ENCODE measurements at places on chromosomes 1 and 21.

DNA sequence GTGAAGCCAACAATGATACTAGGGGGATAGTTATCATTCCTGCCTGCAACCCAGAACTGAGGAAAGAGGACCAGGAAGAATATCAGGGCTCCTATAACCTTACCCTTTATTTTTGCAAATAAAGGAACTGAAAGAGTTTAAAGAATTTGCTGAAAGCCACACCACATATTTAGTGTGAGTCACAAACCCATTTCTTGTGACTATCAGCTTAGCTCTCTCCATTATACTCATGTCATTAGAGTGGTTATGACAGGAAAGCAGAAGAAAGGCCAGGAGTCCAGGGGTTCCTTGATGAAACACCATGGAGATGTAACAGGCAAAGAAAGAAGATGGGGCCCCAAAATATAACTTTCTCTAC, 141.1 kb upstream of the SAMSN1 start:
- no peak for DNase-seq

DNA sequence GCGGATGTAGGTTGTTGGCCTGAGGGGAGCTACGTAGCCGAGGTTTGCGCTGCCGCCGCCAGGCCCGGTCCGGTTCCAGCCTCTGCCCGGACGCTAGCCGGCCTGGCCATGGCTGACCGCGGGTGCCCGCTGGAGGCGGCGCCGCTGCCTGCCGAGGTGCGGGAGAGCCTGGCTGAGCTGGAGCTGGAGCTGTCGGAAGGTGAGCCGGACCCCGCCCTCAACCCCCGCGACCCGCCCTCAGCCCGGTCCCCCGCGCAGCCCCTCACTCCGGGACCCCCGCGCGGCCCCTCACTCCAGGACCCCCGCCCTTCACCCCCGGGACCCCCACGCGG, 299 bp downstream of the DIP2A start:
- DNase-seq = no peak

GRCh38 chr21:14265023-14265422, 49.1 kb downstream of the RBM11 start:
- no peak for DNase-seq

DNA sequence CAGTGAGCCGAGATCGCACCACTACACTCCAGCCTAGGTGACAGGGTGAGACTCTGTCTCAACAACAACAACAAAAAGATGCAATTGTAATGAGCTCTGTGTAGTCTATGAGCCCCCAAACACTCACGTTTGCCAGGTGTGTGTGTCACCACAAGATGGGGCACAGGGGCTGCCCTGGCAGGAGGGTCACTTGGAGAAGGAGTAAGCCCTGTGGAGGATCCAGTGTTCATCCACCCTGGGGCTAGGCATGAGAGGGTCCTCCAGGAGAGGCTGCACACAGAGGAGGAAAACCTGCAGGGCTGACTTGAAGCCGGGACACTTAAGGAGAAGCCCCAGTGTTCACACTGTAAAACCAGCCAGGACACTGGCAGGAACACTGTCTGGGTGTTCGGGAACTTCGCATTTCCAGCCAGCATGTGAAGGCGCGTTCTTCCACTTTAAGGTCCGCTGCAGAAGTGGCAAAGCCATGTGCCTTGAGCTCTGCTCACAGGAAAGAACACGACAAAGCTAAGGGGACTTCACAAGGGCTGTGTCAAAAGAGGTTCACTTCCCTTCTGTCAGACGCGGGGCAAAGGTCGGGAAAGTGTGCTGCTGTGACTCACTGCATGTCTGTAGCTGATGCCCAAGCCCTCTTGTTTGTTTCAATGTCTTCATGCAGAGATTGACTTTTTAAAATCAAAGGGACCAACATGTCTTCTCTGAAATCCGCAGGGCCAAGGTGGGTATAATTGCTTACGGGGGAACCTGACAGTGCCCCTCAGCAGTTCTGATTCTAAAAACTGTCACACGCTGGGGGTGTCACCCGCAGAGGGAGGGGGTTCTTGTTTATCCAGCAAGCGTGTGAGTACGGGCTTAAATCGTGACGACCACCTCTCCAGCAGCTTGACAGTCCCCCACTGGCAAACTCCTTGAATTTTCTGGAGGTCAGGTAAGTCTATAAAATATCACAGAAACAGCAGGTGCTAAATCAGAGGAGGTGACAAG, 102.8 kb downstream of the RIPK4 start:
- no peak for DNase-seq

- no peak for DNase-seq
Observed at GRCh38 chr1:158101927-158102326, 78.8 kb upstream of the CD1D start.

DNA sequence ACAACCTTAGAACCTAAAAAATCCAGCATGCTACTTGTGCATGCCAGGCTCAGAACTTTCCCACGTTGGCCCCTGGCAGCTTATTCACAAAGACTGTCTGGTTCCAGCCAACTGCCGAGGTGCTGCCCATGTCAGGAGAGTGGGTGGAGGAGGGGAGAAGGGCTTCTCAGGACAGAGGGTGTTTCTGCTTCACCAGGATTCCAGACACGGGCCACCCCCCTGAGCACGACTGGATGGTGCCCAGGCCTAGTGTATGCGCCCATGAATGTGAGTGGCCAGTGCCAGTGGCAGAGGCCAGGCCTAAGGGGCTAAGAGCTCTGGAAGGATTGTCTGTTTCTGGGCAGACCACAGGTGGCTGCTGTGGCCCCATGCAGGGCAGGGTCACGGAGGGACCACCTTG, 148.2 kb upstream of the COL6A1 start:
- no peak for DNase-seq

DNA sequence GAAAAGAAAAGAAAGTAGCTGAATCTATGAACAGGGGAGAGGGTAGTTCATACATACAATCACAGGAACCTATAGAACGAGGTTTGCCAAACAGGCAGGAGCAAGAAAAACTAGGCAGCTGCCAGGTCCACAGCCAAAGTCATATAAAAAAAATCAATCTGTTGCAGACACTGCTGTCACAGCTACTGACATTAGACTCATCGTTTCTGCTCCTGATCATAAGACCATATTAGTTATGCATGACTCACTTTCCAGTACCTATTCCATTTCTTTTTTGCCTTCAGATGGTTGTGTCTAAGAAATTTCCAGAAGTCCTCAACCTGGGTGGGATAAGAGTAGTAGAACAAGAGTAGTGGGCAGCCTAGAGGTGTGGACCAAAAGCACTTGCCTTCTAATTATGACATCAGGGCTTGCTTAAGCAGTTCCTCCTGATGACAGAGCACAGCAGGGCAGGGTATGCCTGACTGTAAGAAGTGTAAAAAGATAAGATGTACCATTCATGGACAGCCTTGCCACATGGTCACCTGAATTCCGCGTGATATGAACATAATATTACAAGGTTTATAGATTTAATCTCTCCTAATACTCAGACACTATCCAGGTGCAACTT, 323.2 kb upstream of the SGIP1 start:
- DNase-seq = no peak

DNA sequence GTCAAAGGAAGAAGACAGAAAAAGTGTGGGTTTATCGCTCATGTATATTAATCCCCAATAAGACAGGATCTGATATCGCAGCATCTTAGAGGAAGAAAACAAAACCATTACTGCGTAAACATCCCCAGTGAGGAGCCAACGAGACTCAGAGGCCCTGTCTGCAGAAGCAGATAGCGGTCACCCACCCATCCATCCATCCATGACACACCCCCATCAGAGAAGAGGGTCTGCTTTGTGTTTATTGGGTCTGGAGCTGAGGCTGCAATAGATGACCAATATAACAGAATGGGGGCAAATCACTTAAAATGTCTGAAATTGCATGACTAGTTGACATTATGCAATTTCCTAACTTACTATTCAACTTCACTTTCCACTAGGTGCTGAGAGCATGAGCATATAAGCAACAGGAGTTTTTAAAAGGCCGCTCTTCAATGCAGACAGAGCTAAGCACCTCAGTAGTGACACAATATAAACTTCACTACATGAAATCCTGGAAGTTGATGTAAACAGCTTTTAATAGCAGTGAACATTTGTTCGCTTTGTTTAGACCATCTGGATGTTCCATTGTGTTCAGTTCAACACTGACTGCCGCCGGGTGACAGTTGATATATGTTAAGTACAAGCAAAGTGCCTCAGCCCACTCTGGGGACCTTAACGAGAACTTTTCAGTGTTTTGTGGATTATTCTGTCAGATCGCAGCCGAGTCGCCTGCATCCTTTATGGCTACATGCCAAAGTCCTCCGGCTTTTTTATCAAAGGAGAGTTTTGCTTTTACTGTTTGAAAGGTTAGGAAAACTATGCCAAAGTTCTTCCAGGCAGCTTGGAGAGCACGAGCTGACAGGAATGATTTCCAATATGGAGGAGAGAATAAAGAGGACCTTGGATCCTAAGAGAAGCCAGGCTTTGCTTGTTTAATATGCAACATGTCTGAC, 167.5 kb downstream of the ZNF281 start:
- DNase-seq = no peak

DNA sequence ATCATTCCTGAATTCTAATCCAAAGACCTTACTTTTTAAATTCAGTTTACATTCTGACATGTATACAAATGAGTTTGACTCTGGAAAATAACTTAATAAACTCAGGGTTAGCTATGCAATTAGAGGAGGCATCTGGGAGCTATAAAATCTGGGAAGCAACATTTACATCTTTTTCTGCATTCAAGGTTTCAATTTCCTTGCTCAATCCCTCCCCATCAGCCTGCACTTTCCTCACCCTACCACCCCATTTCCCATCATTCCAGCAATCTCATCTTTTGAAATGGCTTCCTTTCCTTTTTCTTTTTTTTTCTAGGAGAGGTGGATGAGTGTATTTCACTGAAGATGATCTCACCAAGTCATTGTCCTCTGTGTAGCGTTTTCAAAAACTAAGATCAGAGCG, 65.3 kb upstream of the BEND5 start:
- no peak for DNase-seq

DNA sequence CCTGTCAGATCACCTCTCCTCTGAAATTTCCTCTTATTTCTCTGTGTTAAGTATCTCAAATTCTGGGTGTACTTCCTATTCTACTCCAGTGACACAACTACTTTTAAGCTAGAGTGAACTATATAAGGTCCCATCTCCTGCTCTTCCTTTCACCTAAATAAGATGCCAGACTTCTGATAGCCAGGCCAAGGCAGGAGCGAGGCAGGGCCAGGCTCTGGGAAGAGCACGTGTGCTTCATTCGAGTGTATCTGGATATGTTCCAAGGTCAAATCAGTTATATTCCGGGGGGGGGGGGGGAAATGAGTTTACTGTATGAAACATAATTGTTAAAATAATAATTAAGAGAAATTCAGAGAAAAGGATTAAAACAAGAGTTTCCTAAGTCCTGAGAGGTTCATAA, 60.1 kb downstream of the LRRC71 start:
- DNase-seq = no peak

DNA sequence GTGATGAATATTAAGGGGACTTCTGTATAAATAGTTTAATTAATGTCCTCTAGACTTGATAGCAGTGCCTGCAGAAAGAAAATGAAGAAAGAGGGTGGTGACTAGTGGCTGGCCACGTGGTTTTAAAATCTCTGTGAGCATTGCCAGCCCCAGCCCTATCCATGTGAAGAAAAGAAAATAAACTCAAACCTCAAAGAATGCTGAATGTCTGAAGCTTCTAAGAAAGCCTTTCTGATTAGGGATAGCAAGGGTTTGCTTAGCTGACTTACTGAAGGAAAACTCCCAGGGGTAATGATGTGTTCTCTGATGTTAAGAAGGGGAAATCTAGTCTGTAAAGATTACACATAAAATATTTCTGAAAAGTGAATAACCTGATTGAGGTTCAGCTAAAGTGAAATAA, 31.8 kb downstream of the ADGRL2 start:
- DNase-seq = no peak

DNA sequence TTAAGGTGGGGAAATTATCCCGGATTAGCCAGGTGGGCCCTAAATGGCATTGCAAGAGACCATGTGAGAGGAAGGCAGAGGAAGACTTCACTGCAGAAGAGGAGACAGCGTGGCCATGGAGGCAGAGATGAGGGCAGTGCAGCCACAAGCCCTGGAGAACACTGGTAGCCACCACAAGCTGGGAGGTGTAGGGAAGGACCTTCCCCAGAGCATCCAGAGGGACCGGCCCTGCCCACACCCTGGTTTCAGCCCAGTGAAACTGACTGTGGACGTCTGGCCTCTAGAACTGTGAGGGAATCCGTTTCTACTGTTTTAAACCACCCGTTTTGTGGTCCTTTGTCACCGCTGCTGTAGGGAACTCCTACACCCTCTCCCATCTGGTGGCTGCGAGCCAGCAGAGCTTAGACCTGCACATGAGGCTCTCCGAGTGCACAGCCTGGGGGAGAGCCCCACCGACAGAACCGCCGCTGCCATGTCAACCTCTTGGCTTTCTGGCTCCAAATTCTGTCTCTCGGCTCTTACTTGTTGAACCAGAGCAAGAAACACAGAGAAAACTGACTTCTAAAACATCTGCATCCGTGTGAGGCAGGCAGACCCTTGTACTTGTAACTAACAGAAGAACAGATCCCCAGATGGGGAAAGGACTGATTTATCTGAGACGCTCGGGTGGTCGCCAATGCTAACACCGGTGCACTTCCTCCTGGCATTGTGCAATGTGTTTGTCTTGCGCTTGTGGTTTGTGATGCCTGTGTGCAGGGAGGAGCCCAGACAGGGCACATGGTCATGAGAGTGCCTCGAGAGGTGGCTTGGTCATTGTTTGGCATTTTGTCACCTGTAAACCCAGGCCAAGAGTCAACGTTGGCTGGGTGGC, 90.8 kb upstream of the TMPRSS2 start:
- no peak for DNase-seq

DNA sequence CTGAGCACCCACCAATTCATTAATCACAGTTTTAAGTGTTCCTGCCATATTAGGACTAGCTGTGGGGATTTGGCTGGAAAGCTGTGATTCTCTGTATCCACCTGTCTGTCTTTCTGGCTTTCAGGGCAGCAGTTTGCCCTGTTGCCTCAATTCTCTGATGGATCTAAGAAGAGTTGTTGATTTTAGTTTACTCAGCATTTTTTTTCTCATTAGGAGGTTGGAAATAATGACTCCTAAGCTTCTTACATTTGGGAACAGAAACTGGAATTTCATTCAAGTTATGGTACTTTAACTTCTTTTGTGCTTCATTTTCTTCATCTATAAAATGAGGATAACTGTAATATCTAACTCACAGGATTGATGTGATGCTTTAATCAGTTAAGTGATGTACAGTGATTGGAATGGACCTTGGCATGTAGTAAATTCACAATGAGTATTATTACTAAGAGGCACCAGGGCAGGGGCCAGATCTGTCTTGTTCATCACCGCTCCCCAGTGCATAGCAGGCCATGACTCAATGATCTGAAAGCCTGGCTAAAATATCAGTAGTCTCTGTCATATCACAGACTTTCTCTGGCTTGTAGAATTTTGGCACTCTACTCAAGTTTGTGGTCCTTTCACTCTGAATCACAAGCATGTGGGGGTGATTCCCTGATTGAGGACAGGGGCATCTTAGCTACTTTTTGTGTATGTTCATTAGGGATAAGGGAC, 51.4 kb upstream of the GREM2 start:
- DNase-seq = no peak

- DNase-seq = no peak
Observed at GRCh38 chr1:159955456-159955855, 1.4 kb upstream of the SLAMF9 start.

- no peak for DNase-seq
Observed at GRCh38 chr1:67889953-67890567, 56.8 kb upstream of the GNG12 start.

- DNase-seq = no peak
Observed at GRCh38 chr21:36452281-36452825, 27.6 kb downstream of the CLDN14 start.

GRCh38 chr21:33562389-33562788, 19.6 kb downstream of the SON start:
- DNase-seq = no peak

GRCh38 chr1:157652859-157653493, 47.6 kb downstream of the FCRL3 start:
- no peak for DNase-seq

All from stimulated activated CD8-positive, alpha-beta memory T cell treated with anti-CD3 and anti-CD28 coated beads, Interleukin-4, amount 100 ng/mL, for 4 hours (primary cell).